ENCODE measurements at places on chromosomes 7 and 10.

DNA sequence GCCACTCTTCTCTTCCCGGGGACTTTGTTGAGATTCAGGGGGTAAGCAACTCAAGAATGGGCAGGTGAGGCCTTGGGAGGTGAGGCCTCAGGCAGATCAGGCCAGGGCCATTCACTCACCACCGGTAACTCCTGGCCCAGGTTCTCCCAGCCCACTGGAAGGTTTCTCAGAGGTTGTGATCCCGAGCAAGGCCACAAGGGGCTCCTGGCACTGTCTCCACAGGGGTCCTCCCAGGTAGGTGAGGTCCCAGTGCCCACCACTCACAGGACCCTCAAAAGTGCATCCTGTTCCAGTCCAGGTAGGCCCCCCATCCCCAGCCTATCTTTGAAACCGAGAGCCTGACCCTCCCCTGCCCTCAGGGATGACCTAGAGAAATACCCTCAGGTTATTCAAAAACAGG lies 236.1 kb downstream of the BUB3 start:
- no peak for DNase-seq

DNA sequence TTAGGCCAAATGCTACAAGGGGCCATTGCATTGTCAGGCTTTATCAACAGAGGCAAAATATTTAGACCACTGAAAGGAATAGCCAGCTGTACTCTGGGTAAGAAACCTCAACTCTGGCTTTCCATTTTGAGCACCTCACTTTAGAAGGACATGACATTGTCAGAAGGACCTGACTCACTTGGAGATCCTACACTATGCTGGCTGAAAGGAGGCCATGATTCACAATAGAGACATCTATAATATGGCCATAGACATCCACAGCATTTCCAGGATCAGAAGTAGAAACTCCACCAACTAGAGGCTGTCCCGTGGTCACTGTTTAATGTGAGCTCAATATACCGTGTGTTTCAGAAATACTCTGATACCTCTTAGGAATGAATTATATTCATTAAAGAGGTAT lies 140.9 kb downstream of the BTAF1 start:
- DNase-seq: no peak

DNA sequence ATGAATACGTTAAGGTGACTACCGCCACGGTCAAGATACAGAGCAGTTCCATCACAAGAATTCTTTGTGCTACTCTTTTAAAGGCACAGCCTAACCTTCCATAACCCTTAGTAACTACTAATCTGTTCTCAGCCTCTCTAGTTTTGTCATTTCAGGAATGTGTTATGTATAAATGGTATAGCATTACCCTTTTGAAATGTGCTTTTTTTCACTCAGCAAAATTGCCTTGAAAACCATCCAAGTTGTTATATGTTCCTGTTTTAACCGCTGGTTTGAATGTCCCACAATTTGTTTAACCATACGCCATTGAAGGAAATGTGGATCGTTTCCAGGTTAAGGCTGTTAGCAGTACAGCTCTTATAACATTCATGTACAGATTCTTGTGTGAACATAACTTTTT lies 32.0 kb downstream of the WAC start:
- no peak for DNase-seq

- no peak for DNase-seq
Observed at GRCh38 chr10:23342213-23342884, 2.2 kb downstream of the C10orf67 start.

GRCh38 chr10:67802767-67803538 lies 35.0 kb downstream of the DNAJC12 start:
- no peak for DNase-seq

GRCh38 chr10:130497056-130498010 lies 361.1 kb downstream of the GLRX3 start:
- DNase-seq: no peak

GRCh38 chr7:111045449-111045848 lies 45.5 kb upstream of the LRRN3 start:
- DNase-seq: no peak

GRCh38 chr10:13224210-13224995 lies 9.8 kb downstream of the UCMA start:
- DNase-seq: no peak

GRCh38 chr10:116998172-116998571 lies 6.8 kb downstream of the SHTN1 start:
- no peak for DNase-seq

DNA sequence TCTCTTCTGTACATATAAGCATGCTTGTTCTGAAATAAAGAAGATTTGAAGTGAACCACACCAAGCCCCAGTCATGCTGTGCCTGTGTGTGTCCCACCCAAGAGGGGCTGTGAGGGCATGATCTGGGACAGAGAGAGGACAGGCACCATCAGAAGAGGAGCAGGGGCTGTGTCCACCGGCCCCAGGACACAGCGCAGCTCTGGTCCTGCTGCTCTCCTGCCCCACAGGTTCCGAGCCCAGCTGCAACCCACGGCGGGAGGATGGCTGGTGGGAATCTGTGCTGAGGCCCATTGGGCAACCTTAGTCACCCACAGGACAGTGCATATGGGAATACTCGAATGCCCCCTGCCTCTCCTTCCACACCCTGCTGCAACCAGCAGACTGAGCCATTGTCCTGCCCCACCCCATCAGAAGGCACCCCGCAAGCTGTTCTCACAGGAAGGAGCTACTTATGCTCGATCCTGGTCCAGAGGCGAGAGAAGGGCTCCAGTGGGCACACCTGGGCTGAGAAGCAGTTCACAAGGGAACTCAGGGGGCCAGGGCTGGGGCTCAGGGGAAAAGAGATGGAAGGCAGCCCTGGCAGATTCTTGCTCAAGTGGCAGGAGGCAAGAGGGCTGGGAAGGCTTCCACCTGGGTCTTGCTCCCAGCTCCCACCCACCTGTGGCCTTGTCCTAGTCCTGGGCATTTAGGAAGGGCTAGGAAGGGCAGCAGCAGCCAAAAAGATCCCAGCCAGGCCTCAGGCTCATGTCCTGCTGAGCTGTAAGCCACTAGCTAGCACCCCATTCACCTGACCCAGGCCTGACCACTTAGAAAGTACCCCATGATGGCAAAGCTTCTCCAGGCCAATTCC lies 31.9 kb downstream of the LDB3 start:
- DNase-seq: no peak

- no peak for DNase-seq
Observed at GRCh38 chr7:7779888-7780287, 61.5 kb upstream of the RPA3 start.

GRCh38 chr7:871900-872537 lies 4.3 kb upstream of the GET4 start:
- no peak for DNase-seq

GRCh38 chr10:75117995-75118394 lies 6.5 kb downstream of the SAMD8 start:
- DNase-seq: no peak

- no peak for DNase-seq
Observed at GRCh38 chr10:112926906-112927688, 22.9 kb upstream of the TCF7L2 start.

DNA sequence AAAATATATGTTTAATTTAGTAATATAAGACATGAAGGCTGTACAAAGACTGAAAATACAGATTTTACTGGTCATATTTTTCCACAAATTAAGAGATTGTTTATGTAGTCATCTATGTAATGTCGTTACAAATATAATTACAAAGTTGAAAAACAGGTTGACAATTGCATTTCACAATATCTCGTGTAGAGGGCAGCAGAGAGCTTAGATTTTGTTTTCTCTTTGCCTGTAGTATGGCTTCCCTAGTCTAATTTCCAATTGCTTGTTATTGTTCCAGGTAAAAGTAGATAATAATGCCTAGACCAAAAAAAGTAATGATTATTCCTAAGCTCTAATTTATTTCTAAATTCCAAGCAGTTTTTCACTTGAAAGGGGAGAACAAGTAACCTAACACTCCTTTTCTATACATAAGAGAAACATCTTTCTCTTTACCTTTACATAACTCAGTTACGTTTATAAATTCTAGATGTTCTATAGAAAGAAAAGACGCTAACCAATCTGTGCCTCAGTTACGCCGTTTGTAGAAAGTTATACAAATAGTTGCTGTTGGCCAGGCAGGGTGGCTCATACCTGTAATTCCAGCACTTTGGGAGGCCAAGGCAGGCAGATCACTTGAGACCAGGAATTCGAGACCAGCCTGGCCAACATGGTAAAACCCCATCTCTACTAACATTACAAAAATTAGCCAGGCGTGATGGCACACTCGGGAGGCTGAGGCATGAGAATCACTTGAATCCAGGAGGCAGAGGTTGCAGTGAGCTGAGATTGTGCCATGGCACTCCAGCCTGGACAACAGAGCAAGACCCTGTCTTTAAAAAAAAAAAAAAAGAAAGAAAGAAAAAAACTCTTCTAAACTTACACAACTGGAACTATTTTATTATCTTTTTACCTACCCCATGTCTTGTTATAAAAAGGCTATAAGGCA lies 30.0 kb downstream of the NET1 start:
- peak; percentile 27 for DNase-seq

All from RCC 7860 (cell line).